ENCODE measurements at places on chromosomes 5 and 9. TPM values are rescaled to one million over a fixed set of nuclear protein-coding genes. Genes with fewer than 3 reads are reported as not detected.

CAPSL gene
- not detected for total RNA-seq

RXRA gene
- total RNA-seq = 17.5 TPM

LCN9 gene
- not detected for total RNA-seq

PIP5KL1 gene
- 2.7 TPM for total RNA-seq

ALDOB gene
- total RNA-seq = not detected

CNTFR gene
- total RNA-seq = not detected

PSAT1 gene
- total RNA-seq = 75.0 TPM

IRX1 gene
- total RNA-seq = not detected

ANKRD33B gene
- 3.1 TPM for total RNA-seq

LHX3 gene
- not detected for total RNA-seq

ST8SIA4 gene
- 3.0 TPM for total RNA-seq

FOXD1 gene
- 23.6 TPM for total RNA-seq

RGS7BP gene
- not detected for total RNA-seq

ARHGEF37 gene
- 0.44 TPM for total RNA-seq

OBP2B gene
- not detected for total RNA-seq

All from placental pericyte (primary cell).